ENCODE measurements at places on chromosomes 16 and 17.
A peak's percentile ranks its signal among the peaks of the same experiment; 100 is the strongest.

DNA sequence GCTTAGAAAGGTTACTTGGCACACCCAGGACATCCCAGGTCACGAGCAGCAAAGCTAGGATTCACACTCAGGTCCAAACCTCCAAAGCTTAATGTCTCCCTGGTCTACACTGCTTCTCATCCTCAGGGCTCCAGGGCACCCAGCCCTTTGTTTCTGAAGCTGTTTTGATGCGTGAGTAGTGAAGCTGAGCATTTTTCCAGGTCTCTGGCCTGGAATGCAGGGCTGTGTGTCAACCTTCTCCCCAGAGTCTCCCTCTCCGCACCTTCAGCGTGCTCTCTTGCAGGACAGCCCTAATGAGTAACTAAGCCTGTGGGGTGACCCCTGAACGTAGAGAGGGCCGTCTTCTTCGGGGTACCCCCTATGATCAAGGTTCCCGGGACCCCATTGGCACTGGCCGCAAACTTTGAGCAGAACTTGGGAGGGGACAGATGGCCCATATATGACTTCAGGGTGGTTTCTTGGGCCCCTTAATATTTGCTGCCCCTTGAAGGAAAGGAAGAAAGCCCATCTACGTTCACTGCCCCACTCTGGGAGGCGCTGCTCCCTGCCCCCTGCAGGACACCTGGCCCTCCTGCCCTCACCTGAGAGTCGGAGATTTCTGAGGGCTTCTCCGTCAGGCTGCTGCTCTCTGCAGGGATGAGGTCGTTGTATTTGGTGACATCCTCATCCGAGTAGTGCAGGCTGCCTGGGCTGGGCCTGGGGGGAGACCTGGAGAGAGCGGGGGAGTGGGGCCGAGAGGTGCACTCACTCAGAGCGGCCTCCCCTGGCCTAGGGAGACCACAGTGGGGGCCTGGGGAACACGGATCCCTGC, 36.4 kb upstream of the CDC42EP4 start:
- no peak for DNase-seq

DNA sequence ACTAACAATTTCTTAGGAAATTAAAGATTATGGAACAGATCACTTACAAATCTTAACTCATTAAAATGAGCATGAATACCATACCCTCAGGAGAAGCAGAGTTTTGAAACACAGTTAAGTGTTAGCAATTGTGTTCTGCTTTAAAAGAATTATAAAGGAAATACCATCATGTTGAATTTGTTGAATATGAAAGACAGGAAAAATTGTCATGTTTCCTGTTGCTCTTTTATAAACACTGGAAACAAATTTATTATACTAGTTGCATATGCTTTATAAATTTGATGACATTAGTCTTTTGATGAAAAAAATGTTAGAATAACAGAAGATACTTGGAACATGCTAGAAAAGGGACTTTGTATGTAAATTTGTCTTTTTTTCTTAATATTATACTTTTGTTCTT, 59.7 kb downstream of the VMP1 start:
- DNase-seq = no peak

DNA sequence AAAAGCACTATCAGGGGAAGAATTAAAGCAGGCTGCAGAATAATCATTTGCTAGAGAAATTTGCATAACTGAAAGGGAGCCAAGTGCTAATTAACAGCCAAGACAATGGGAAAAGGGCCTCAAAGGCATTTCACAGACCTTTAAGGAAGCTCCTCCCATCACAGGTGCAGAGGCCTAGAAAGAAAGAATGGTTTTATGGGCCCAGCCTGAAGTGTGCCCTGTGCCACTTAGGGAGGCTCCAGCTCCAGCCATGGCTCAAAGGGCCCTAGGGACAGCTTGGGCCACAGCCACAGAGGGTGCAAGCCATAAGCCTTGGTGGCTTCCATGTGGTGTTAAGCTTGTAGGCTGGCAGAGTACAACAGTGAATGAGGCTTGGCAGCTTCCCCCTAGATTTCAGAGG, 50.1 kb downstream of the RNF112 start:
- no peak for DNase-seq

- DNase-seq = no peak
These were observed 12.9 kb downstream of the SEZ6 start for GRCh38 chr17:28992625-28993600.

DNA sequence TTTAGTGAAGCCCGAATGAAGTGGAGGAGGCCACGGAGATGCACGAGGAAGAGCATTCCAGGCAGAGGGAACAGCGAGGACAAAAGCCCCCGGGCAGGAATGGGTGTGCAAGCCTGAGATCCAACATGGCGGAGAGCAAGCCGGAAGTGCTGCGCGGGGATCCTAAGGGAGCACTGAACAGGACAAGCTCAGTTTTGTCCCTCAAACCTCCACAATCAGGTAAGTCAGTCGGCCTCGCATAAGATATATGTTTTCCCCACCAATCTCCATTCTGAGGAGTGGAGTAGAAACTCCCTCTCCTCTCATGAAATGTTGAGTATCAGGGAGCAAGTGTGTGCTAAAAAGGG, 32.9 kb upstream of the USP22 start:
- DNase-seq = no peak

GRCh38 chr17:73419881-73420280, 108.1 kb upstream of the CDC42EP4 start:
- no peak for DNase-seq

- DNase-seq = peak; percentile 79
These were observed 727 bp downstream of the CORO7 start for GRCh38 chr16:4415538-4416199.

DNA sequence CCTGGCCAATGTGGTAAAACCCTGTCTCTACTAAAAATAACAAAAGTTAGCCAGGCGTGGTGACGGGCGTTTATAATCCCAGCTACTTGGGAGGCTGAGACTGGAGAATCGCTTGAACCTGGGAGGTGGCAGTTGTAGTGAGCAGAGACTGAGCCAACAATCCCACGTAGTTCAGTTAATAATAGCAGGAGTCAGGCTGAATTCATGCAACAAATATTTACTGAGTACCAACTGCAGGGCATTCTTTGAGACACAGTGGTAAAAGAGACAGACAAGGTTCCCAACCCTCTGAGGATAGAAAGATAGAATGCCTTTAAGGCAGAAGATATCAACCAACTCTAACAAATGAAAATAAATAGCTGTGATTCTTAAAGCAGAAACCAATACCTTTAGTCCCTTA, 39.1 kb downstream of the SPOP start:
- no peak for DNase-seq

DNA sequence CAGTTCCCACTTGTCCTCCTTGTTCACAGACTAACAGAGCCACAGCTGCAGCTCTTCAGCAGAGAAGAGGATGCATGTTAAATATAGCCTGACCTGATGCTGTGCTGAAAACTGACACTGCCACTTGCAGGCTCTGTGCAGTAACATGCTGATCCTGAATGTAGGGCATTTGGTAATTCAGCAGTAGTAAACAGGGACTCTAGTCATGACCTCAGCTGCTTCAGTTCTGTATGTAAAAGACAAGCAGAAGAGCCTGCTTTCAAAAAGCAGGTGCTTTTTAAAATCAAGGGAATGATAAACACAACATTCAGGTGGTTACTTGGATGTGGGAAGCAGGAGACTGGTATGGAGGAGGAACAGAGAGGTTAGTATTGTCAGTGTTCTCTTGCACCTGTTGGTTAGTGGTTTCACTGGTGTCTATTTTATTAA, 33.8 kb downstream of the ESRP2 start:
- DNase-seq = no peak

- DNase-seq = no peak
These were observed 39.6 kb downstream of the WSB1 start for GRCh38 chr17:27333410-27333980.

- no peak for DNase-seq
These were observed 57.8 kb downstream of the LDHD start for GRCh38 chr16:75058806-75059205.

DNA sequence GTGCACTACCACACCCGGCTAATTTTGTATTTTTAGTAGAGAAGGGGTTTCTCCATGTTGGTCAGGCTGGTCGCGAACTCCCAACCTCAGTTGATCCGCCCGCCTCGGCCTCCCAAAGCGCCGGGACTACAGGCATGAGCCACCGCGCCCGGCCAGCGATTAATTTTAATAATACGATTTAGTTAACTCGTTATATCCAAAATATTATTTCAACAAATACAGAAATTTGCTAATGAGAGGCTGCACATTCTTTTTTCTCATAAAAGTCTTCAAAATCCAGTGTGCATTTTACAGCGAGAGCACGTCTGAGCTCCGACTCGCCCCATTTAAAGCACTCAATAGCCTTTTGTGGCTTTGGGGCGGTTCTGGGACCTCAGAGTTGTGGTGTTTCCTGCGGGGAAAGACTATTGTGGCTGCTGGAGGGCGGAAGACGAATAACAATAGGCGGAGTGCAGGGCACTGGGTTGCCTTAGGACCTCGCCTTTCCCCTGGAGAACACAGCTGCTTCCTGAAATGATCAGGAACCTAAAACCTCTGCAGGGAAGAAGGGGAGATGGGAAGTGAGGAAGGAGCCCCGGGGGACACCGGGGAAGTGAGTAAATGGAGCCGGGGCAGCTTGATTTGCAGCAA, 2.9 kb upstream of the ZSCAN10 start:
- no peak for DNase-seq

- DNase-seq = no peak
These were observed 27.8 kb upstream of the C16orf78 start for GRCh38 chr16:49345829-49346228.

- no peak for DNase-seq
These were observed 61.0 kb downstream of the SMPD3 start for GRCh38 chr16:68387301-68387700.
